NCI-H2081 treated with DMSO at 0.1 percent for 48 hours (cell line): ENCODE measurements at places on chromosomes 13 and 19.

- DNase-seq = no peak
These were observed 3.7 kb upstream of the MKNK2 start for GRCh38 chr19:2054763-2055162.

DNA sequence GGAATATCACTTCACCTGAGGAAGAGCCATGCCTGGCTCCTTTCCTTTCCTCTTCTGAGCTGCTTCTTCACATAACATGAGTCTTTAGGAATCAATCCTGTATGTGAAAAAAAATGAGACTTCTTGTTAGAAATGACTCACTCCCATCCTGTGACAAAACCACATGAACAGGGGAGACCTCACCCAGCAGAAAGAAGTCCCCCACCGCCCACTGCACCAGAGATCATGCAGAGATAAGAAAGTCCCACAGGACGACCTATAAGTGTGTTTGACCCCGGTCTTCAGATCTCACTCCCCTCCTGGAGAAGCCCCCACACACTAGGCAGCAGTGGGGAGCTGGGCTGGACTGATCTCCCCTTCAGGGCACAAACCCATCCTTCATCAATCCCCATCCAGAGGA is 7.8 kb downstream of the ZNF600 start:
- DNase-seq = no peak

- DNase-seq = no peak
These were observed 81.7 kb downstream of the RAP2A start for GRCh38 chr13:97515643-97516042.

- no peak for DNase-seq
These were observed 563.5 kb upstream of the SLITRK1 start for GRCh38 chr13:84445776-84446175.

- DNase-seq = no peak
These were observed 259.1 kb downstream of the SLC7A1 start for GRCh38 chr13:29336356-29336755.

DNA sequence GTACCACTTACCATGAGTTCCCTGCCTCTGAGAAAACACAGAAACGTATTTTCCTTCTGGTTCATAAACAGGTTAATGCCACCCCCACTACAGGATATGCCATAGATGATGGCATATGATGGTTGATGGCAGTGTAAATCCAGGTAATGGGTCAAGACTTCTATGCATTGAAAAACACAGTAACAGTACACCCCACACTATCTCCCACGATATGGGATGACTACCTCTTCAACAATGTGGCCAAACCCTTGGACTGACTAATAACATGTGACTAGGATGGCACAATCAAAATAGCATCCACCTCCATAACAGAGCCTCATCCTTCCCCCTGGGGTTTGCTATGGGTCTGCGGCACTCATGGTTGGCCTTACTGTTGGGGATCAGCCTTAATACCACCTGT is 22.0 kb downstream of the ZNF235 start:
- DNase-seq = no peak

- peak; percentile 10 for DNase-seq
These were observed 19.5 kb downstream of the ADGRE2 start for GRCh38 chr19:14758816-14759215.

DNA sequence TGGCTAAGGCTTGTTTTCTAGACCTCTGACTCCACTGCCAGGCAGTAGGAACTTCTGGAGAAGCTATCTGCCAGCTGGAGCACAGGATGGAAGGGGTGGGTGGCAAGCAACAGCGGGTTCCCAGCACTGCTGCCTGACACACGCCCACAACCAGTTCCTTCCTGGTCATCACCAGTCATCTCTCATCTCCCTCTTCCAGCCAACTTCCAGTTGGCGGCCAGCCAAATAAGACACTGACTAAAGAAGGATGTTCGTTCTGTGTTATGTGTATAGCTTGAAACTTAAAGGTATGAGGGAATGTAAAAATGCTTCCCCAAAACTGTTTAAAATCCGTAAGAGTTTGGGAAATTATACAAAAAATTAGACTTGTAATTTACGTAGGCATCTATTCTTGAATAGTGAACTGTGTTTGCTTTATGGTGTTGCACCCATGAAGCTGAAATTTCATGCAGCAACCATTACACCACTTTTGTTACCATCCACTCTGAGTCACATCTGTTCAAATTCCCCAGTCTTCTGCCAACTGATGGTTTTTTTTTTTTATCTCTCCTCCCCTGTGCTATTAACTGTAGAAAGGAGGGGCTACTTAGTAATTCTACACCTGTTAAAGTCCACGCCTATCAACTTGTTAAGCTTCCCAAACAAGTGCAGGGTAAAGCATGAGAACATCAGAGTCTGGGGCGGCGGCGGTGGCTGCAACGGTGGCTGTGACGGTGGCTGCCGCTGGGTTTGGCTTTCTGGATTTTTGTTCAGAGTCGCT is 86.2 kb upstream of the FRY start:
- peak; percentile 19 for DNase-seq

- DNase-seq = no peak
These were observed 527 bp upstream of the EMC10 start for GRCh38 chr19:50475736-50476223.
